ENCODE measurements at places on chromosomes 3 and 15.

DNA sequence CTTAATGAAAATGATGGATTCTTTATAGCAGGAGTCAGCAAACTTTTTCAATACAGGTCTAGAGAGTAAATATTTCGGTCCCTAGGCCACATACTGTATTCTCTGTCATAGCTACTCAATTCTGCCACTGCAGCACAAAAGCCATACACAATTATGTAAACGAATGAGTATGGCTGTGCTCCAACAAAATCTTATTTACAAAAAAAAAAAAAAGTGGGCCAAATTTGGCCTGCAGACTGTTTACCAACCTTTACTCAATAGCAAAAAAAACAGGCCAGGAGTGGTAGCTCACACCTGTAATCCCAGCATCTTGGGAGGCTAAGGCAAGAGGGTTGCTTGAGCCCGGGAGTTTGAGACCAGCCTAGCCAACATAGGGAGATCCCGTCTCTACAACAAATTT, 41.1 kb downstream of the TTBK2 start:
- no peak for DNase-seq

GRCh38 chr3:182671541-182671940, 121.8 kb upstream of the ATP11B start:
- no peak for DNase-seq

DNA sequence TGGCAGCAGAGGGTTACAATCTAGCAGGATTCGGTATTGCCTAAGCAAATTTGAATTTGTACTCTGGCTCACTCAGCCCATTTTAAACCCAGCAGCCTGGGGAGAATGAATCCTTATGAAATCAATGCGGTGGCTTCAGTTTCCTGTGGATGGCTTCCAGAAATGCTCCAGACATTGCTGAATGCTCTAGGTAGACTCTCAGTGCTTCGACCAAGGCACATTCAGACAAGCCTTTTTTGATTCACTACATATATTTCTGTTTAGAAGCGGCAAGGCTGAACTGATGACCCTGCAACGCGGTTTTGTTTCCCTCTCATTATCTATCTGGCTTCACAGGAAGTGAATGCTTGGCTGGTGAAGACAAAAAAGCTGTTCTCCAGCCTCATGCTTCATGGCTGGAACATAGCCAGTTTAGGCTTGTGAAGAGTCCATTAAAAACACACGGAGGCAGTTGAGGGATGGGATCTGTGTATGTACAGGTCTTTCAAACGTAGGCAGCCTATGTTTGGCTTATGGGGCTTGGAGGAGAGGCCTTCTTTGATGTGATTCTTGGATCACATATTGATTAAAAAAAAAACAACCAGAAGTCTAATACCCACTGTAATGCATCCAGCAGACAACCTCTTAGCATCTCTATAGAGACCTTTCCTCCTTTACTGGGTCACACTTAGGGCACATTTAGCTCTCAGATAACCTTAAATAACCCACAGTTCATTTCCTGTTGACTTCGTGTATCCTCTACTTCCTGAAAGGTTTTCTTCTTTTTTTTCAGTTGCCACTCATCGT, 400.2 kb upstream of the TBL1XR1 start:
- peak; percentile 14 for DNase-seq

DNA sequence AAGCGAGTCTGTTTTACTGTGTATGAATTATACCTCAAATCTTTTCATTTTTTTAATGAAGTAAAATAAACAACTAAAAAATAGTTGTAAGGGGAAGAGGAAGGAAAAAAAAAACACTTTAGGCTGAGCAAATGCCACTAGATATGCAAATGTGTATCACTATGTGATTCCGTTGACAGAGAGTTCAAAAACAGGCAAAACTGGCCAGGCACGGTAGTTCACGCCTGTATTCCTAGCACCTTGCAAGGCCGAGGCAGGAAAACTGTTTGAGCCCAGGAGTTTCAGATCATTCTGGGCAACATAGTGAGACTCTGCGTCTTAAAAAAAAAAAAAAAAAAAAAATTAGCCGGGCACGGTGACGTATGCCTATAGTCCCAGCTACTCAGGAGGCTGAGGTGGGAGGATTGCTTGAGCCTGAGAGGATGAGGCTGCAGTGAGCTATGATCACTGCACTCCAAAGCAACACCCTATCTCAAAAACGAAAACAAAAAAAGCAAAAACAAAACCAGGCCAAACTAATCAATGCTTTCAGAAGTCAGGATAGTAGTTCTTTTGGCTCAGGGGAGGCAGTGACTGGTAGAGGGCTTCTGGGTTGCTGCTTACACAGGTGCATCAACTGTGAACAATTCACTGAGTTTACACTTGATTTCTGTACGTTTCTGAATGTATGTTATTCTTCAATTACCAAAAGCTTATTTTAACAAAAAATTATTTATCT, 7.4 kb downstream of the PRC1 start:
- DNase-seq = no peak

DNA sequence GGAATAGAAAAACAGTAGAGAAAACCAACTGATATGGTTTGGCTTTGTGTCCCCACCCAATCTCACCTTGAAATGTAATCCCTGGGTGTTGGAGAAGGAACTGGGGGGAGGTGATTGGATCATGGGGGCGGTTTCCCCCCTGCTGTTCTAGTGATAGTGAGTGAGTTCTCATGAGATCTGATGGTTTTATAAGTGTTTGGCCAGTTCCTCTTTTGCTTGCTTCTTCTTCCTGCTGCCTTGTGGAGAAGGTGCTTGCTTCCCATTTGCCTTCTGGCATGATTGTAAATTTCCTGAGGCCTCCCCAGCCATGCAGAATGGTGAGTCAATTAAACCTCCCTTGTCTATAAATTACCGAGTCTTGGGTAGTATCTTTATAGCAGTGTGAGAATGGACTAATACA, 48.4 kb downstream of the EOMES start:
- no peak for DNase-seq

GRCh38 chr15:57003418-57003817, 85.0 kb downstream of the TCF12 start:
- no peak for DNase-seq
